ENCODE measurements at places on chromosomes 12 and 14.

DNA sequence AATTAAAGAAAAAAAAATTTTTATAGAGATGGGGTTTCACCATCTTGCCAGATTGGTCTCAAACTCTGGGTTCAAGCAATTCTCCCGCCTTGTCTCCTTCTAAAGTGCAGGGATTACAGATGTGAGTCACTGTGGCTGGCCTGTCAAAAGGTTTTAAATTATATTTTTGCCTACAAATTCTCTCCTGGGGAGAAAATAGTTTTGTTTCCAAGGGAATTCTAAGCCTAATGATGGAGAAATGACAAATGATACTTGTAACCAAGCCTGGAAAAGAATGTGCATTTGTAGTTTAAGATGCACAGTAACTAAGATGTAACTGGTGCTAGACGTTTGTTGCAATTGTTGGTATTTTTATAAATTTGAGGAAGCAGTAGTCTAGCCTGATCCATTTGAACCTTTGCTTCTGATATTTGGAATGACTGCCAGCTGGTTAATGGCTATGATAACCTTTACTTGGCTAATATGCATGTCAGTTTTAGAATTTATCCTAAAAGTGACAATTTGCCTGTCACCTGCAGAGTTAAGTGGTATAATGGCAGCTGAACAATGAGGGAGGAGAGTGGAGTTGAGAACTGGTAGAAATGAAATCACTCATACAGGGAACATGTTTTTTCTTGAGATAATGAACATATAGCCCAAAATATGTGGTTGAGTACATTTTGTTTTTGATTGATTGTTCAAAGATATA, 148.0 kb downstream of the FUT8 start:
- DNase-seq = no peak

- DNase-seq = no peak
Observed at GRCh38 chr14:104578321-104578720, 1.2 kb upstream of the C14orf180 start.

- DNase-seq = no peak
Observed at GRCh38 chr12:90979951-90980350, 24.8 kb downstream of the EPYC start.

GRCh38 chr12:54749191-54749818, 101.1 kb upstream of the DCD start:
- no peak for DNase-seq
